CD4-positive, alpha-beta T cell treated with Interleukin-1 beta for 1 hour (primary cell): ENCODE measurements at places on chromosomes 16 and 17.

DNA sequence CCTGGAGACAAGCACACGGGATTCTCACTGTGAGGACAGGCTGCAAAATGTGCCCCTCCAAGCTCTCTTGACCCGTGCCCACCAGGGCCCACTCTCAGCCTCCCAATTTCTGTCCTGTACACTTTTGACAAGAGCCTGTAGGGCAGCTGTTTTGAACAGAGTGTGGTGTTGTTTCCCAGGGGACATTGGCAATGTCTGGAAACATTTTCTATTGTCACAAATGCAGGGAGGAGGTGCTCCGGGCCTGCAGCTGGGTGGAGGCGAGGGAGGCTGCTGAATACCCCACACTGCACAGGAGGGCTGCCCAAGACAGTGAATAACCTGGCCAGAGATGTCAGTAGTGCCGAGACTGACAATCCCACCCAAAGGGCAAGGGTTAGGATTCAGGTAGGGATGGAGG lies 10.5 kb downstream of the CEP295NL start:
- no peak for DNase-seq

DNA sequence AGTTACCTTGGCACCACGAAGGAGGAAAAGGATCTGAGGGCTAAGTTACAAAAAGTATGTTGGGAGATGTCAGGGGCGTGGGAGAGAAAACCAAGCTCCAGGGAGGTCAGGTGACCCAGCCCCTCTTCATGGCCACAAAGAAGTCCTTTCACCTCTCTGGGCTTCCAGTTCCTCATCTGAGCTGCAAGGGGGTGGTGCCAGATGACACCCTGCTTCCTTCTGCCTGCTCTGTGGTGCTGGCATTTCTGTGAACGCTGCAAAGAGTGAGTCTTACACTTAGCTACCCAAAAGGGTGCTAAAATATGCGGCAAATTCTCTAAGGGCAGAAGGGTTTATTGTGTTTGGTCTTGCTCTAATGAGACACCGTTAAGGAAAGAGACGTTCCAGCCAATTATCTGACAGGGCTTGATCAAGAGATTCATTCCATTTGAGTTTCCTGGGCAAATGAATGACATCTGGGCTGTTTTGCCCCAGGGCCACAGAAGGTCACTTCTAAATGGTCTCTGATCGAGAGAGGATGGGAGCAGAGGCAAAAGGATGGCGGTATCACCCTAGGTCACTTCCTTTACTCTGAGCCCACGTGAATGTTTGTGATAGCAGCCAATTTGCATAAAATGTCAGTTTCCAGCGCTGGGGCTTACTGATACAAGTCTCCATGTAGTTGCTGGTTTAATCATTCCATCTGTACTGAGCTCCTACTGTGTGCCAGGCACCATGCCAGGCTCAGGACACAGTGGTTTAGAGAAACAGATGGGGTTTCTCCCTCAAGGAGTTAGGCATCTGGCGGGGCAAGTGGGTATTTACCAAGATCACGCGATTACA lies 210.2 kb downstream of the KATNIP start:
- no peak for DNase-seq

GRCh38 chr17:9887508-9887907 lies 17.6 kb downstream of the RCVRN start:
- DNase-seq: no peak

DNA sequence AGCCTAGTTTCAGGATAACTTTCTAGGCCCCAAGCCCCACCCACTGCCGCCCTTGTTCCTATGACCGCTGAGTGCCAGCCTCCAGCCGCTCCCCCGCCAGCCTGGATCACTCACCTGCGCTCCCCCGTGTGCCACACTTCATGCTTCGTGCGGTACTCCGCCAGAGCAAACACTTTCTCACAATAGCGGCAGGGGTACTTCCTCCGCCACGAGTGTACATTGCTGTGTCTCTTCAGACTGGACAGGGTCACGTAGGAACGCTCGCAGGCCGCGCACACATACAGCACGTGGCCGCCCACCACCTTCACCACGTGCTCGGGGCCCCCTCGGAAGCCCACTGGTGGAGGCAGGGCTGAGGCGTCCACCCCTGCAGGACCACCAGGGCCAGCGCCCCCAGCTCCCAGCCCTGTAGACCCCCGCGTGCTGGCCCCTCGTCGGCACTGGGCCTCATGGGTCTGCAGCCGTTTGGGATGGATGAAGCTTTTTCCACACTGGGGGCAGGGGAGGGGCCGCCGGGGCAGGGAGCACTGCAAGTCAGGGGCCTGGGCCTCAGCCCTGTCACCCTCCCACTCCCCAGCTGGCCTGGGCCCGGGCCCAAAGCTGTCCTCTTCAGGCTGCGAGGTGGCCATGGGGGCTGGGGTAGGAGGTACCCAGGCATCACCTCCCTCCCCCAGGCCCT lies 13.7 kb downstream of the ZBTB4 start:
- DNase-seq: no peak

DNA sequence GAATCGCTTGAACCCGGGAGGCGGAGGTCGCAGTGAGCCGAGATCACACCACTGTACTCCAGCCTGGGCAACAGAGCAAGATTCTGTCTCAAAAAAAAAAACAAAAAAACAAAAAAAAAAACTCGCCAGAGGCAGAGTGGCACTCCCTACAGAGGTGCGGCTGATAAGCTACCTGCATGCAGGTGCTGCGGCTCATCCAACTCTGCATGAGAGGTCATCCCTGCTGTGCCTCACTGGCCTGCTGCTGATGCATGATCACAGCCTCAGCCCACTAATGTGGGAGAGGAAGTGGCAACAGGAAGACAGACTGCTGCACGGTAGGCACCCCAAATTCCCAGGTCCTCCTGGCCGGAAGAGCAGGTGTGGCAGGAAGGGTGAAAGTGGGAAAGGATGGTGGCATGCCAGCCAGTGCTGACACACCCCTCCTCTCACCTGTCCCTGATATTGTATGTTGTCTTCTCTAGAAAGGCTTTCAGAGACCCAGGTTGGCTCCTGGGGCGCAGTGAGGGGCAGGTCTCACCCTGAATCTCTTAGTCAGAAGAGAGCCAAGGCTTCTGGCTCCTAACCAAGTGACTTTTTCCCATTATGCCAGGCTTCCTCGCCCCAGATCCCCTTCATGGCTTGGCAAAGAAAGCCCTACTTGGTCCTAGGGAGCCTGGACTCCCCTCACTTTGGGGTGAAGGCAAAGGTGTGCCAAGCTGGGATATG lies 11.8 kb downstream of the NXPH3 start:
- DNase-seq: no peak

GRCh38 chr17:45740553-45741330 lies 43.4 kb upstream of the CRHR1 start:
- DNase-seq: peak; percentile 22

- no peak for DNase-seq
Measured at GRCh38 chr16:85386467-85387170, 226.5 kb upstream of the GSE1 start.

- no peak for DNase-seq
Measured at GRCh38 chr17:38600906-38601305, 4.8 kb downstream of the SRCIN1 start.

DNA sequence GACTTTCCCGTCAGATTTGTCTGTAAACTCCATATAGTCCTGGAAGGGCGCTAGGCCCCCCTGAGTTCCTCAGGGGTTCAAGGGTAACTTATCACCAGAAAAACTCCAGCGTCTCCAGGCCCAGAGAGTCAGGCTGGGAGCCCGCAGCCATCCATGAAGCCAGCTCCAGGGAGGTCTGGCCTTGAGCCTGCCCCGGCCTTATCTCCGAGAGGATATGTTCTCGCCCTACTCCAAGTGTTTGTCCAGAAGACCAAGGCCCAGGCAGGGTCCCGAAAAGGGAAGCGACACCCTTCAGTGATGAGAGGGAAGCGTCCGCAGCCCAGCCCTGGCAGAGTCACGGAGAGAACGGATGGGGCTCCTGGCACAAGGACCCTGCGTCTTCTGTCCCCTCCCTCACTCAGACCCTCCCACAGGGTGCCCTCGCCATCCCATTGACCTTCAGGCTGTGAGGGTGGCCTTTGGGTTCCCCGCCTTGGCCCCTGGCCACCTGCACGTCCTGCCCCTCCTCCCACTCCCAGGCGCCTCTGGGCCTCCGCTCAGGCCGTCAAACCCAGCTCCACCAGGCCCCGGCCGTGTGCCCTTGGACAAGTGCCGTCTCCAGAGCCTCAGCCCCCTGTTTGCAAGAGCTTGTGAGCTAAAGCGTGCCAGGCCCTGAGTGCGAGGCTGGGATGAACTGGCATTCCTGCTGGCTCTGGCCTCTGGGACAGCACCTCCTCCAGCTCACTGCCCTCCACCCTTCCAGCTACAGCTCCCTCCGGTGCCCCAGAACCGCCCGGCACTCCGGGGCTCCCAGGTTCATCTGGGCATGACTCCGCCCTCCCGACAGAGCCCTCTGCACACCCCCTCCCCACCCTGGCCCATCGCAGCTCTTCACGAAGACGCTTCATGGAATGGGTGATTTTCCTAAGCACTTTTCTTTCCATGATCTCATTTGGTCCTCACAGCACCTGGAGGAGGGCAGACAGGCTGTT lies 83.4 kb downstream of the ZDHHC7 start:
- no peak for DNase-seq

DNA sequence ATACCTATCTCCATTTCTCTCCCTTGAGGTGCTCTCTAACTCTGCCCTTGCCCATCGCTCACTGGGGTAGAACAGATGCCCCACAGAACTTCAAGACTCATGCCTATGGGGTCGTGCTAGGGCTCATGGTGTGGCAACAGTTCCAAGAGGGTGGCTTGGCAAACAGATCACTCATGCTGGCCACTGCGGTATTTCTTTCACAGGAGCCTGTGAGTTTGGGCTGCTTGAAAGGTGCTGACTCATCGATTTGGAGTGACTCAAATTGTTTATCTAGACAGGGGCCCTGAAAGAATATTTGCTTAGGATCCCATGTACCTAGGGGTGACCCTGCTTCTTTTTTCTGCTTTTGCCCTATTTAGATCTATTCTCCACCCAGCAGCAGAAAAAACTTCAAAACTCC lies 69.9 kb downstream of the IRX5 start:
- no peak for DNase-seq

GRCh38 chr17:16425698-16426659 lies 10.6 kb downstream of the TRPV2 start:
- DNase-seq: no peak

- no peak for DNase-seq
Measured at GRCh38 chr16:58488531-58488930, 11.4 kb upstream of the NDRG4 start.

- DNase-seq: no peak
Measured at GRCh38 chr16:23650674-23651416, 9.6 kb downstream of the DCTN5 start.

GRCh38 chr17:45218895-45219661 lies 2.6 kb upstream of the FMNL1 start:
- peak; percentile 77 for DNase-seq

DNA sequence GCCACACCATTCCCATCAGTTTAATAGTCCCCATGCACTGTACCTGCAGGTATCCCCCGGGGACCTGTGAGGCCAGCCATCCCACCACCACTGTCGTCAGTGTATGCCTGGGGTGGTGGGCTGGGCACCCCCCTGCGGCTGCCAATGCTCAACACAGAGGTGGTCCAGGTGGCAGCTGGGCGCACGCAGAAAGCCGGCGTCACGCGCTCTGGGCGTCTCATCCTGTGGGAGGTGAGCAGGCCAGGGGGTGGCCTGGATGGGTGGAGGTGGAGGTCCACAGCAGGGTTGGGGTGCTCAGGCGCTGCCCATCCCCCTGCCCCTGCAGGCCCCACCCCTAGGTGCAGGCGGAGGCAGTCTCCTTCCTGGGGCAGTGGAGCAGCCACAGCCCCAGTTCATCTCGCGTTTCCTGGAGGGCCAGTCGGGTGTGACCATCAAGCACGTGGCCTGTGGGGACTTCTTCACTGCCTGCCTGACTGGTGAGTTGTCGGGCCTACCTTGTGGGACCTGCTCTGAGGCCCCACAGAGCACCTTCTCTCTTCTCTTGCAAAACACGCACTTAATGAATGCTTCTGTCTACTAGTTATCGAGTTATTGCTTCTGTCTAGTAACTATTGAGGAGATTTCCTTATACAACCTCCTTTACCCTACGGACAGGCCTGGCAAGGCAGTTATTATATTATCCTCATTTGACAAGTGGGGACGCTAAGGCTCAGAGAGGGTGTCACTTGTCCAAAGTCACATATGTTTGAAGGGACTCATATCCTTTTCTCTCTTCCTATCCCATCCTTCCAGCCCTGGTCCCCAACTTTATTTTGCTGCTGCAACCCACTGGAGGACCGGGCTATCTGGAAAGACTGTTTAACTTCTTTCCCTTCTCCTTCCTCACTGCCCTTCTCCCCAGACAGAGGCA lies 5.8 kb upstream of the TRAF4 start:
- peak; percentile 85 for DNase-seq

DNA sequence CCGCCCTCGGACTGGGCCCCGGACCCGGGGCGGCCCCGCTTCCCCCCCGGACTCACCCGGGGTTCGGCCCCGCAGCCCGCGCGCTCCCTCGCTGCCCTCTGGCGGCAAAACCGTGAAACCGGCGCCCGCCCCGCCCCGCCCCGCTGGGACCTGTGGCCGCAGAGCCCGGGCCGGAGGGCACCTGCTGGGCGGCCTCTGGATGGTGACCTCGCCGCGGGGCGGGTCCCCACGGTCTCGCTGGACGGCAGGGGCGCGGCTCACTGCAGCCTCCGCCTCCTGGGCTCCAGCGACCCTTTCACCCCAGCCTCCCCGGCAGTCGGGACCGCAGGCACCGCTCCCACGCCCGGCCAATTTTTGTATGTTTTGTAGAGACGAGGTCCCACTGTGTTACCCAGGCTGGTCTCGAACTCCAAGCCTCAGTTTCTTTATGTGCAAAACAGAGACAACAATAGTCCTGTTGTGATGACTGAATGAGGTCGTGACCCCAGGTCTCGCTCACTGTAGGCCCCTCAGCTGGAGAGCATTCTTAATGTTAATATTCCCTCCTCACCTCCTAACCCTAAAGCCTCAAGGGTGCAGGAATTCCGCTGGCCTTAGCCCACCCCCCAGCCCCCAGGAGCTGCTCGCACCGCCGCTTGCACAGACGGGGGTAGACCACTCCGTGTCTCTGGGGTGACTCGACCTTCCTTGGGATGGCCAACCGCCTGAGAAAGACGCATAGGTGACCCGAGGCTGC lies 33.7 kb upstream of the RPH3AL start:
- DNase-seq: peak; percentile 67

GRCh38 chr17:57528058-57528451 lies 217.0 kb downstream of the CCDC182 start:
- no peak for DNase-seq

- no peak for DNase-seq
Measured at GRCh38 chr16:49596068-49596467, 222.5 kb downstream of the C16orf78 start.

- DNase-seq: no peak
Measured at GRCh38 chr16:28078261-28078660, 14.7 kb upstream of the GSG1L start.

DNA sequence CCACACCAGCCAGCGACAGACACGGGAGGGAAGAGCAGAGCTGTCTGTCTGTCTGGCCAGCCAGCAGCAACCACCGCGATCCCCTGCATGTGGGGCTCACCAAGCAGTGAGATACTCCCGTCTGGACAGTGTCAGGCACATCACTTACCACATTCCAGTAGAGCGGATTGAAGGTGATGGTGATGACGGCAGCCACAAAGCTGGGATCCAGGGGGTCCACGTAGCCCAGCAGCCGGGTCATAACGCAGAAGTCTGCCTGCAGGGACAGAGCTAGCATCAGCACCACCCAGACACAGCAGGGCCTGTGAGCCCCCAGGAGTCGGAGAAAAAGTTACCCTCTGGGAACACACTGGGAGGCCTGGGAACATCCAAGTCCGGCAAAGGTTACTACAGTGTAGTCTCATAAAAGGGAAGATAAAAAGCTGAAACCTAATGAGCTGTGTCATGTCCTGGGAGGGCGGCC lies 14.7 kb downstream of the PEMT start:
- no peak for DNase-seq
